ENCODE measurements at places on chromosomes 7 and 10. TPM values are rescaled to one million over a fixed set of nuclear protein-coding genes. Genes with fewer than 3 reads are reported as not detected.

EIF4H gene
- total RNA-seq, result 219 TPM

LIPM gene
- not detected for total RNA-seq

TFEC gene
- total RNA-seq, result 1.5 TPM

PAX4 gene
- not detected for total RNA-seq

OPN1SW gene
- not detected for total RNA-seq

FRMPD2 gene
- total RNA-seq, result not detected

GRB10 gene
- 28.5 TPM for total RNA-seq
